ENCODE measurements at places on chromosomes 6 and 20.
A peak's percentile ranks its signal among the peaks of the same experiment; 100 is the strongest.

GRCh38 chr20:3692706-3693294 is 11.0 kb upstream of the ADAM33 start:
- no peak for DNase-seq

DNA sequence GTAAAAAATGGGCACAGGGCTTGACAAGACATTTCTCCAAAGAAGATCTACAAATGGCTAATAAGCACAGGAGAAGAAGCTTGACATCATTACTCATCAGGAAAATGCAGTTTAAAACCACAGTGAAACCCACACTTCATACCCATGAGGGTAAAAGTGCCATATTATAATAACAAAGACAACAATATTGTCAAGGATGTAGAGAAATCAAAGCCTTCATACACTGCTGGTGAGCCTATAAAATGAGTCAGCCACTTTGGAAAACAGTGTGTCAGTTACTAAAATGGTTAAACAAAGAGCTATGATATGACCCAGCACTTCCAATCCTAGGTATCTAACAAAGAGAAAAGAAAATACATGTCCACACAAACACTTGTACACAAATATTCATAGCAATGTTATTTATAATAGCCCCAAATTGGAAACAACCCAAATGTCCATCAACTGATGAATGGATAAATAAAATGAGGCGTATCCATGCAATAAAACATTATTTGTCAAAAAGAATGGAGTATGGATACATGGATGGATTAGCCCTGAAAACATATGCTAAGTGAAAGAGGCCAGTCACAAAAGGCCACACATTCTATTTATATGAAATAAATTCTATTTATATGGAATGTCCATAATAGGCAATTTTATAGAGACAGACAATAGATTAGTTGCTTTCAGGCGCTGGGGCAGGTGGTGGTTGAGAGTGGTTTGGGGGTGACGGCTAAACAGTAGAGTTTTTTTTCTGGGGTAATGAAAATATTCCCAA is 11.5 kb upstream of the IL20RA start:
- DNase-seq, result no peak

GRCh38 chr20:59738851-59739250 is 134.5 kb downstream of the PHACTR3 start:
- DNase-seq, result no peak

- peak; percentile 26 for DNase-seq
Measured at GRCh38 chr6:29925727-29926412, 16.5 kb upstream of the HLA-A start.

- no peak for DNase-seq
Measured at GRCh38 chr6:89927264-89927663, 33.0 kb downstream of the GJA10 start.

DNA sequence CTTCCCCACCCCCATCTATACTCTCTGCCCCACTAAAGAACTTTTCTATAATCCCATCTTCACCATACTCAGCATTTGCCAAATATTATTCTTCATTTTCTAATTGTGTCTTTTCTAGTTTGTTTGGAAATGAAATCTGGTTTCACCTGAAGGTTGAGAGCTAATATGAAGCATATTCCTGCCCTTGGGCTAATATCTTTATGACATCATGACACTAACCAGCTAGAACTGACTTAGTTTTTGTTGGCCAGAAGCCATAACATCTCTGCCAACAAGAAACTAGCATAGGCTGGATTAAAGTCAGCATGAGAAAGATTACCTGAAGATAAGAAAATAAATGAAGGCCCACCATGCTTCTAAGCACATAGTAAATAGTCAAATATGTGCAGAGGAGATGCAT is 16.7 kb downstream of the UNC5CL start:
- no peak for DNase-seq

GRCh38 chr6:139474145-139475108 is 100.0 kb upstream of the CITED2 start:
- peak; percentile 21 for DNase-seq

DNA sequence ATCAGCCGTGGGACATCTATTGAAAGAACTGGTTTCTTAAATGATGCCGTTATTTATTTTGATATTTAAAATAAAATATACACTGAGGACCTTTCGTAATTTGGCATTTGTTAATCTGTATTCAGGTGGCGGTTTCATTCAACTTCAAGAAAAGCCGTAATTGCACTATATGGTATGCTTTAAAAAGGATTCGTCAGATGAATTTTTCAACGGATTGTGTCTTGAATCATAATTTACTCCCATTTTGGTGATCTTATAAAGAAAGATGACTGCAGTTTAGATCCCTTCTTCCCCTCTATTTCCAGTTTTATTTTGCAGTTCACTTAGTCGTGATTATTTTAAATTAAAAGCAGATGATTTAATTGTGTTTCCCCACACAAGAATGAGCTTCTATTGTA is 761 bp downstream of the KLHL32 start:
- DNase-seq, result no peak

GRCh38 chr6:139923964-139924475 is 549.6 kb upstream of the CITED2 start:
- no peak for DNase-seq

GRCh38 chr6:93307505-93308409 is 111.6 kb downstream of the EPHA7 start:
- no peak for DNase-seq

- no peak for DNase-seq
Measured at GRCh38 chr6:52591832-52592231, 15.0 kb upstream of the TRAM2 start.

DNA sequence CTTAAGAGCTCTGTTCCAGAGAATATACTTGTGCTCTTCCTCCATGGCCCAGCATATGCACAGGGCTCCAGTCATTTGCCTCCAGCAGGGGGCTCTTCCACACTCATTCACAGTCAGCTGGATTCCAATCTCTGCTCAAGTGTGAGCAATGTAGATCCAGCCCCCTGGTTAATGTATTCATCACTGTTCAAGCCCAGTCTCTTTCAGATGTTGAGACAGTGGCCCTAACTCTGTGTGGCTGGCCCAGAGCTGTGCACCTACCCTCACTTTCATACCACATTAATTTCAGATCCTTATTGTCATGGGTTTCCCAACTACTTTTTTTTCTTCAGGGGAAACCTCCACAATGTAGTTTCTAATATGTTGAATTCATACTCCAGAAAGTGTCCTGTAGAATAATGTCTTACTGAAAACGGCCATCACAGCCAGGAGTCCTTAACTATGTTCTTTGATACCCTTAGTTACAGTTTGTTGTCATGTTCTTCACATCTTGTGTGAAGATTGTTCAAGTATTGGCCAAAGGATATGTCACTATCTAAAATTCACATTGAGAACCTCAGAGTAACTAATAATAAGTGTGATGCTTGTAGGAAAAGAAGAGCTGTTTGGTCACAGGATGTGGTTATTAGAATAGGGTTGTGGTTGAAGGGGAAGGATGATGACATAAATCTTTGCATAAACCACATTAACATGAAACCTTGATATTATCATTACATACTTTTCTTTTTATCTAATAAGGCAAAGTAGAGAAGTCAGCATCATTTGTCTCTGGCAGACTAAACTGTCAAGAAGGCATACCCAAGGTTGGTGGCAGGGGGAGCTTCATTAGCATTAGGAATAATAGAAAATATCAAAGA is 14.4 kb upstream of the HLA-DQA1 start:
- DNase-seq, result peak; percentile 87

- no peak for DNase-seq
Measured at GRCh38 chr20:35479798-35480197, 24.4 kb downstream of the CEP250 start.

- no peak for DNase-seq
Measured at GRCh38 chr20:4067600-4068261, 52.4 kb upstream of the RNF24 start.

GRCh38 chr20:59733351-59733750 is 129.0 kb downstream of the PHACTR3 start:
- DNase-seq, result no peak

DNA sequence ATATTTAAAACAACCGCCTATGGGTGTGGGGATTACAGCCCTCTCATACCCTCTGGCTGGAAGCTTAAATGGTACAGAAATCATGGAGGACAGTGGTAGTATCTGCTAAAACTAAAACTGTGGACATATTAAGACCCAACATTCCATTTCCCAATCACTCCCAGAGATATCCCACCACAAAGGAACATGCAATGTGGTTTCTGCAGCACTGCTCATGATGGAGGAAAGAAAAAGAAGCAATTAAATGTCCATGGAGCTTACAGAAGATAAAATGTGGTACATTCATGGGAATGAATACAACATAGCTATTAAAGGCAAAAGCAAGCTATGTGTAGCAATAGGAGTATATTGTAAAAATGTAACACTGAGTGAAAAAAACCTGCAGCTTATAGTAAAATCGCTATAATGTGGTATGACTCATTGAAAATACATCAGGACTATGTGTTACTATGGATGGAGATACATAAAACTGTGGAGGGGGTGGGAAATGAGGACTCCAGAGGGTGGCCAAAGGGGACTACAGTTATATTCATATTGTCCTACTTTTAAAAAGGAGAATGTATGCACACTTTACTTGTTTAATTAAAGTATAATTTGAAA is 22.9 kb upstream of the NNAT start:
- no peak for DNase-seq

- no peak for DNase-seq
Measured at GRCh38 chr6:16163535-16164300, 34.8 kb downstream of the MYLIP start.

DNA sequence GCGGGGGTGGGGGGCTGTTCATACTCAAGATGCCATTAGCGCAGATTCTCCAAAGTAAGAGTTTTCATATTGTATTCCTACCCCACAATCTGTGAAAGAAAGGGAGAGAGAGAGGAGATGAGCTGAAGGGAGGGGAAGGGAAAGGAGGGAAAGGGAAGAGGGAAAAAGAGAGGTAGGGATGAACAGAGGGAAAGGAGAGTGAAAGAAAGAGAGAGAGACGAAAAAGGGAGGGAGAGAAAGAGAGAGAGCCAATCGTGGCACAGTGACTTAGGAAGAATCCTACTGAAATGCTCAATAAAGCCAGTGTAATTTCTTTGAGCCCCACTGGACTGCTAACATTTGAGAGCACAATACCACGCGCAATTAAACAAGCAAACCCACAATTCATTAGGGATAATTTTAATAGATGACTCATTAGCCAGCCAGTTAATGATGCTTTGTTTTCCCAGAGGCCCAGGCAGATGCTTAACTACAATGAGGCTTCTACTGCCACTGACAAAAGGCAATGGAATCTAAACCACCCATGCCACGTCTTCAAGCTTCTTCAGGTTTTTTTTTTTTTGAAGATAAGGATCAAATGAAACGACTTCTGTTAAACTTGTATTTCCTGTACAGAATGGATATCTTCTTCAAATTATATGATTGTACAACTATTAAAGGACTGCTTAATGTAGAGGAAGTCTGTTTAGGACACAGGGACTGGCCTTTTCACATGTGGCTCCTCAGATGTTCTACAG is 306.8 kb downstream of the FOXC1 start:
- DNase-seq, result no peak

DNA sequence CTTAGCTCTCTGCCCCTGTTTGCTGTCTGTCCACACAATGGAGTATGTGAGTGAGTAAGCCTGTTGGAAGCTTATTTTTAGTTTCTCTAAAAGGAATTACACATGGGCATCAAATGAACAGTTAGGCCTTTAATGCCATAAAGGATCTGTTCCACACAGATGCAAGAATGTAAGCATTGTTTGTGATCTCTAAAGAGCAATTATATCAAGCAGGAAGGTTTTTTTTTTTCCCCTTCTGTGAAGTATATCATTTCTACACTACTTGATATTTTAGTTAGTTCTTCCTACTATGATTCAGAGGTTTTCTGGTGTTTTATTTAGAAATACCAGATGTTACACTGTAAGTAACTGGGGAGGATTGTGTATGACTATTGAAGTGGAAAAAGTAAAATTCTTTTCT is 627.5 kb downstream of the COL12A1 start:
- DNase-seq, result no peak

- DNase-seq, result no peak
Measured at GRCh38 chr20:62551407-62552323, 75.9 kb upstream of the GATA5 start.

GRCh38 chr6:84249724-84250123 is 22.3 kb upstream of the CEP162 start:
- DNase-seq, result no peak

GRCh38 chr6:100924534-100925227 is 43.6 kb upstream of the ASCC3 start:
- DNase-seq, result no peak

- DNase-seq, result no peak
Measured at GRCh38 chr20:2109425-2110210, 8.0 kb downstream of the STK35 start.

DNA sequence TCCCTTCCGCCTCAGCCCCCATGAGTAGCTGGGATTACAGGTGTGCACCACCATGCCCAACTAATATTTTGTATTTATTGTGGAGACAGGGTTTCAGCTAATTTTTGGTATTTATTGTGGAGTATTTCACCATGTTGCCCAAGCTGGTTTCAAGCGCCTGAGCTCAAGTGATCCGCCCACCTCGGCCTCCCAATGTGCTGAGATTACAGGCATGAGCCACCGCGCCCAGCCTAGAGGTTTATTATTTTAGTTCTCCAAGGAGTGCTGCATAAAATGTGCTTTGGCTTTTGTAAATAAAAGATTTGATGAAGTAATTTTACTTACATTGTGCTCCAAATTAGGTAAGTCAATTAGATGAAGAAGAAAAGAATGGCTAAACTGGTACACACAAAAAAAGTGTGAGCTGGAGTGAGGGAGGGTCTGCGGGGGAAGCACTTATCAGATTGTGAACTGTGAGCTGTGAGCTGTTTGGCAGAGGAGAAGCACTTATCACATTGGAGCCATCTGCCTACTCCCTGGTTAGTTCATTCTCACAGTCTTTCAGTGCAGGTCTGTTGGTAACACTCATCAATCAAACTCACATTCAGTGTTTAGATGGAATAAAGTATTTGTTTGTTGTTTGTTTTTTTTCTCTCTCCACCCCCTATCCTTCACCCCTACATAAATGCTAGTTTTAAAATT is 398.0 kb downstream of the EPHA7 start:
- DNase-seq, result no peak

DNA sequence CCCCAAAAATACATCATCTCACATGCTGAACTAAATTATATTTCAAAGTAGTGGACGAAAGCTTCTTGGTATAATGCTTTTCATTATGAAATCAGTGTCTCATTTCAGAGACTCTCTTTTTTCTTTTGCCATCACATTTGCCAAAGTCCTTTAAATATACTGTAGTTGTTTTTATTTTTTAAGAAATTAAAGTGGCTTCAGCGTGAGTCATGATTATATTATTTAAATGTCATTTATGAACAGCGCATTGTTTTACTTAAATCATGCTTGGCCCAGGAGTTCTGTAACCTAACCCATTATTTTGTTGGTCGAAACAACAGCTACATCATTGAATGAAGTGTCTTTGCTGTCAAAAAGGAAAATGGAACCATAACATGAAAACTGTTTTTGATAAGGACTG is 100.9 kb downstream of the CD109 start:
- DNase-seq, result no peak

DNA sequence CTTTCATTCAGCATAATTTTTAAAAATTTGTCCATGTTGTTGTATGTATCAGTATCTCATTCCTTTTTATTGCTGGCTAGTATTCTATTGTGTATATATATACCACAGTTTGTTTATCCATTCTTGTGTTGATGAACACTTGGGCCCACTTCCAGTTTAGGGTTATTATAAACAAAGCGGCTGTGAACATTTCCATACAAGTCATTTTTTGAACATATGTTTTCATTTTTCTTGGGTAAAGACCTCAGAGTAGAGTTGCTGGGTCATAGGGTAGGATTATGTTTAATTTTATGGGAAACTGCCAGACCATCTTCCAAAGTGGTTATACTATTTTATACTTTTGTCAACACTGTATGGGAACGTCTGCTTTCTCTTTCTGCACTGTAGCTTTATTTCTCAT is 55.3 kb downstream of the RBM24 start:
- no peak for DNase-seq

GRCh38 chr6:103178193-103178592 is 1681.5 kb downstream of the HACE1 start:
- no peak for DNase-seq
